Retina (tissue), 1 donor: ENCODE measurements at places on chromosomes 6 and 20.

- peak; percentile 15 for DNase-seq
Measured at GRCh38 chr20:14331646-14332045, 5.8 kb downstream of the FLRT3 start.

DNA sequence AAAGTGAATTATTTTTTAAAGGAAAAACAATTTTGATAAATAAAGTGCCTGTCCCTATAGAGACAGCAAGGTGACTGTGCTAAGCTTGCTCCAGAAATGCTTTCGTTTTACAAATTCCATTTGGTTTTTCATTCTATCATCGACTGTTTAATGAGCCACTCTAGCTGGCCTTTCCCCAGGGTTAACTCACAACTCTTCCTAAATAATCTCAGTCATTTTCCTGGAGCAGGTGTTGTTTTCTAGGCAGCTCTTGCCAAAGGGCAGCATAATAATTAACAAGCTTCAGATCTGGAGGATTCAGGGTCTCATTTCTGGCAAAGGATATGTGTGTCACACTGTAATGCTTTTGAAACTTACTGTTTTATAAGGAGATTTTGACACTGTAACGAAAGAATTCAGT, 184.2 kb downstream of the KHDC1L start:
- no peak for DNase-seq

GRCh38 chr20:50058662-50059402, 54.1 kb downstream of the UBE2V1 start:
- no peak for DNase-seq

GRCh38 chr6:166009385-166010031, 158.1 kb downstream of the TBXT start:
- DNase-seq, result no peak

- DNase-seq, result no peak
Measured at GRCh38 chr6:148983966-148984365, 237.1 kb downstream of the UST start.

DNA sequence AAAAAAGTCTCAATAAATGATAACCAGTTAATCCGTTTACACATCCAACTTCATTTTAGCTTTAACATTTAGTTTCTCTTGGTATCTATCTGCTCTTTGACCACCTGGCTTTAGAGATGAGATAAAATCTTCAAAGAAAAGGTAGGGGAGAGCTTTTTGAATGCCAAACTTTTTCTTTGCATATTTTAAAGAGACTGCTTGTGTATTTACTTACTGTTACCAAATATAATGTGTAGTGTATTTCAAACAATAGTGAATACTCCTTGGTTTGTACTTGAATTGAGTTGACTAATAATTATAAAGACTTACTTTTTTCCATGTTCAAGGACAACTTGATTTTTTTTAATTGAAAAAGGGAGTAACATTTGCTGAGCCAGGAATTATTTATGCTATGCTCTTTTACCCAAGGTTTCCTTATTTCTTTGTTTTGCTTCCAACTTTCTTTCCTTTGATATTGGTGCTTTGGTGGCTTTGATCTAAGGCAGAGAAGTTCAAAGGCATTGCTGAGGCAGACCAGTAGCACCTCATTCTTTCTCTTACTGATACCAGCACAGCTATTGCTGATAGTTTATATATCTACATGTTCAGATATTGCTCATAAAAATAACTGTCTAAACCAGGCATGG, 7.8 kb downstream of the CCDC170 start:
- no peak for DNase-seq

- peak; percentile 56 for DNase-seq
Measured at GRCh38 chr6:104682722-104683643, 176.7 kb downstream of the HACE1 start.

DNA sequence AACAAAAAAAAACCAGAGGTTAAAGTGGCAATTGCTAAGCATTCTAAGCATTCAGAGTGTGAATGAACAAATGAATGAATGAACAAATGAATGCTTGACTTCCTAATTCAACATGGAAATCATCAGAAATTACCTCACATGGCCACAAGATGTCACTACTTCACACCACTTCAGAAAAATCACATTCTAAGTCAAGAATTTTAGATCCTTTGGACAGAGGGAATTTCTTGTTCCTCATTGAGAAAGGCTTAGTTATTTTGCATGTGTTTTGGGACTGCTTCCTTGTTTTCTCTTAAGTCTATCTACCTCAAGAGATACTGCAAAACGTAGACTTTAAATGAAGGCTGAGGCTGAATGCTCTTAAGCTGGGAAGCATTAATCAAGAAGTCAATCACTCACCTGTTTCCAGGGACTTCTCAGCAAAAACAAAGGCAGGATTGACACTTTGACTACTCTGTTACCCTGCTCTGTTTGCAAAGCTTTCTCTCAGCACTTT, 120.2 kb downstream of the MBOAT1 start:
- DNase-seq, result peak; percentile 57

GRCh38 chr6:16623029-16623653, 138.1 kb downstream of the ATXN1 start:
- DNase-seq, result no peak

GRCh38 chr20:40806929-40807820, 118.1 kb upstream of the MAFB start:
- DNase-seq, result peak; percentile 59

DNA sequence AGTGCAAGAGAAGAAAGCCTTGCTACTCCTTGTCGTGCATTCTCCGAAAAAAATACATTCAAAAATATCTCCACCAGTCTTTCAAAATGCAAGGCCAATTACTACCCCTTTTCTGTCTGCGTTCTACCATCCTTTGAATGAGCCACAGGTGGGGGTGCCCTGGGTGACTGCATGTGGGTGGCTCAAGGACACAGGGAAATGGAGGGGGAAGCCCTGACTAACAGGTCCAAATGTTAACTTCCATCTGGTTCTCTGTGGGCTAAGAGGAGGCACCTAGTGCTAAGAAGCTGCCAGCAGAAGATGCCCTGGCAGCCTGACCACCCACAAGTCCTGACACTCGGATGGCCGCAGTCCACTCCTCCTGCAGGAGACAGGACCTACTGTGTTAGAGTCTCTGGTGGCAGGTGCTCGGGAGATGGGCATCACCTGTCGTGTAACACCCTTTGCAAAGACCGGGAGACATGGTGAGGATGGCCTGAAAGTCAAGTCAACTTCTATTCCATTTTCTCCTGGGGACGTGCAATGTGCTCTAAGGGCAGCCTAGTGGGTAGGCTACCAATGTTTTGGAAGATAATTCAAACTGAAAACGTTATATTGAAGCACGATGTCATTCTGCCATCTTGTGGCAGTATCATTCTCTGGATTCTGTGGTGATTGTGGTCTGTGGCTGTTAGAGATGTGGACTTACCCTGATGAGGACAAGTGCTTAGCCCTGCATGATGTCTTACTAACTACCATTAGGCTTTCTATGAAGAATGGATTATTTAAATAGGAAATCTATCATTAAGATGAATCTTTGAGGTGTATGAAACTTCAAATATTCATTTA, 27.4 kb upstream of the IGF2R start:
- no peak for DNase-seq

DNA sequence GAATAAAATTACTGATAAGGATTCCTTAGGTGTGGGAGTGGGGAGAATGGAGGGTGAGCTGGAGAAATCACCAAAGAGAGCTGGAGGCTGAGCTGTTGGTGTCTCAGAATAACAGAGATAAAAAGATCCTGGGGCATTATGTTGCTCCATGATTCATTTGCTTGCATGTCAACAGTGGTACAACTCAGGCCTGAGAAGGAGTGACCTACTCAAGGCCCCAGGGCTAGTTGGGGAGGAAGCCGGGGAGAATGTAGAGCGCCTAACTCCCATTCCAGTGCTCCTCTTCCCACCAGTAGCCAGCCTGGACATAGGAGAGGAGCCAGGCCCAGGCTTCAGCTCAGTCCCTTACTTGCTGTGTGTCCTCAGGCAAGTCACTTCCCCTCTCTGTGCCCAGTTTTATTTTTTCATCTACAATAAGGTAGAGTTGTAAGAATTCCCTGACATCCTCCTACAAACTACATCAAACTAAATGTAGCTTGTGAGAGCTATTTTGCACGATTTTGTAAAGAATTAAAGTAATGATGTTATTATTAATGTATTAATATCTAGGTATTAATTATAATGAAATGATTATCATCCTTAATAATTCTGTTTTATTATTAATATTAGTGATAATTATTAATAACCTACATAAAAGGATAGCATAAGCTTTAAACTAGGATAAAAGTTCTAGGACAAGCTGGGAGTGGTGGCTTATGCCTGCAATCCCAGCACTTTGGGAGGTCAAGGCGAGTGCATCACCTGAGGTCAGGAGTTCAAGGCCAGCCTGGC, 250.9 kb upstream of the SULF2 start:
- no peak for DNase-seq

- no peak for DNase-seq
Measured at GRCh38 chr6:42819803-42820511, 38.1 kb downstream of the BICRAL start.

DNA sequence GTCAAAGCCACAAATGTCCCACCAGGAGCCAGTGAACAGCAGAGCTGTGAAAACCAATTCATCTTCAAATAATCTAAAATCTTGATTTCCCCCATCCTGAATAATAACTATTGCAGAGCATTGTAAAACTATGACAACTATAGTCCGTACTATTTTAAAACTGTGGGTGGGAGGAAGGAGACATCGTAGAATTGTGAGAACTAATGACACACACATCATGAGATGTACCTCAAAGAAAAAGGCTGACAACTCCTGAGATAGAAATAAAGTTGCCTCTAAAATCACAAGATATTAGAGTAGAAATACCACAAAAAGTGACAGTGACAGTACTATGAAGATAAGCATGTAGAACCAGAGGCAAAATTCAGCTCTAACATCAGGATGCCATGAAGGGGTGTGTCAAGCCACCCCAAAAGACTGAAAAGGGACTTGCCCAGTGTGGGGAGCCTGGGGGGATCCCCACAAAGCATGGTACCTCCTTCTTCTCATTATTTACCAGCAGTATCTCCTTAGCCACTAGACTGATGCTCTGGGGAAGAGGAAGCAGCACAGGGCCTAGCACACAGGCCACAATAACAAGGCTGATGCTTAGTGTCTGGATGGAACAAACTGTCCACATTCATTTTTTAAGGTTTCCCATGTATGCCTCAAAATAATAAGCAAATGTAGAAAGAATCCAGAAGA, 13.4 kb downstream of the NAPB start:
- no peak for DNase-seq

- DNase-seq, result no peak
Measured at GRCh38 chr6:42915732-42916131, at the start of gene PTCRA. PTCRA (plus strand) TSS chr6:42916053; CDS start chr6:42916070, 17 bp downstream.

- DNase-seq, result no peak
Measured at GRCh38 chr6:45715508-45715803, 300.2 kb downstream of the CLIC5 start.

- DNase-seq, result peak; percentile 75
Measured at GRCh38 chr6:140537834-140538705, 1163.6 kb upstream of the CITED2 start.

DNA sequence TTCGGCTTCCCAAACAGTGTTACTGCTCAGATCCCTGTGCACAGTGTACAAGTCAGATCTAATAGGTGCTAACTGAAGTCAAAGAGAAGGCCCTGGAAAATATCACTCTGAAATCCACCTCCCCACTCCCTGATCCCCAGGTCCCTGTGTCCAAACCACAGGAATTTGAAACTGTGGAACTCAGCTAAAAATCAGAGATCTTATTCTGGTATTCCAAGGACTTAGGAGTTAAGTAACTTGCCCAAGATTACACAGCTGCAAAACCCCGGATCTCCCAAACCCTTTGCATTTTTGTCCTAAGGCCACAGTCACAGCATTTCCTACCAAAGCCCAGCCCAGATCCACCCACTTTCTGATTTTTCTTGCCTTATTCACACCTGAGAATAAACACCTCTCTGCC, 32.3 kb upstream of the SLC23A2 start:
- DNase-seq, result no peak

DNA sequence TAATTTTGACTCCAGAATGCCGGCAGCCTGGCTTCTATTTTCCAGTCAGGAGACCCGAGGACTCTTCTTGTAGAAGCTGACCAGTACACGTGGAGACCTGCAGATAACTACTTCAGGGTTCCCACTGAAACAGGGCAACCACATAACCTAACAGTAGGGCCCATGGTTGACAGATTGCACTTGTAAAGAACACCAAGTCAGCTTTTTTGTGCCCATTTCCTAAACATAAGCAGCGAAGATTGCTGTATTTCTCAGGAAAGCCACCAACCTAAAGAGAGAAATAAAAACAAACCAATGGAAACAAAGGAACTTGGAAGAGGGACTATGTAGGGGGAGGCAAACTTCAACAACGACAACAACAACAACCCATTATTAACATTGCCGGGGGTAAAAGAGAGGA, 50.1 kb upstream of the EDN3 start:
- no peak for DNase-seq

DNA sequence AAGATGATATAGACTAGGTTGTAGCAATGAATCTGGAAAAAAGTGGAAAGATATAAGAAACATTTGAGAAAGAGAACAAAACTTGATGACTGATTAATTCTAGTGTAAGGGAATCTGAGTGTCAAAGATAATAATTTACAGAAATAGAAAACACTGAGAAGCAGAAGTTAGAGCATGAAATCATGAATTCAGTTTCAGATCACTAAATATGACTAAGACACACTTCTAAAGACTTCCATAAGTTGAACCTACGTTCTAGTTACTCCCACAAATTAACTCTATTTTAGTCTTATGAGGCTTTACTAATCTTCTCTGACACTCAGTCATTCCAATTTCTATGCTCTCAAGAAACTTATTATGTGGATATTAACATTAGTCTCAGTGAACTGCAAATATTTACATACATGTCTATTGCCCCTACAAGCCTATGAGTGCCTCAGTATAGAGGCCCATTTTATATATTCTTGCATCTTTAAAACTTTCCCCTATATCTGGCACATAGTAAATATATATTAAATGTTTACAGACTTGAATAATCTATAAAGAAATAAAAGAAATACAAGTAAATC, 30.4 kb downstream of the IBTK start:
- no peak for DNase-seq
